Cardiac fibroblast (primary cell): ENCODE measurements at places on chromosomes 6 and 20.

DNA sequence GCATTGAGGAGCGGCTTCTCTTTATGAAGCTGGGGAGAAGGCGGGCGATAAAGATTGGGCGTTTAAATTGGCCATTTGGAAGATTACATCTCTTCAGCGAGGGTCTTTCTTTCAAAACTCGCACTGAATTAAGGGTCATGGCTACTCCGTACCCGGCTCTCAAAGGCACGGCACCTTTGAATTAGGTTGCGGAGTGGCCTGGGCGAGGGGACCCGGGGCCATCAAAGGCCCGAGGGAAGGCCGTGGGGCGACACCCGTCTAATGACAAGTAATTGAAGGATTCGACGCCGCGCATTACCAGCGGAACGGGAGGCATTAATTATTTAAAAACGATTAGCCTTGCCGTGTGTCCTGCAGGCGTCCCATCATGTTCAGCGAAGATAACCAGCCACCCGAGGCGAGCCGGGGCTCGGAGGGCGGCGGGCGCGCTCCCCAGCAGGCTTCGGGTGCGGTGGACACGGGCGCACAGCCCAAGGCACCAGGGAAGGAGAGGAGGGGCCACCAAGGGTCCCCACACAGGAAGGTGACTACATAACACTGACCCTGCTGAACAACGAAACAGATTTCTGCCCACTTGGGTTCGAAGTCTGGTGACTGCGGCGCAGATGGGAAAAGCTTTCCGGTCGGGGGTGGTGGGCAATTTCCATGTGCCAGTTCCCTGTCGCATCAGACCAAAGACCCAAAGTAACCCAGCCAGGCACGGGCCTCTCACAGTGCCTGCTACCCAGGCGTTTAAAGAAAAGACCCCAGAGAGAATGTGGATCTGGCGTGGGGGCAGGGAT is 7.4 kb downstream of the FOXA2 start:
- no peak for DNase-seq

GRCh38 chr6:88111991-88112390 is 54.2 kb downstream of the CNR1 start:
- DNase-seq = no peak

DNA sequence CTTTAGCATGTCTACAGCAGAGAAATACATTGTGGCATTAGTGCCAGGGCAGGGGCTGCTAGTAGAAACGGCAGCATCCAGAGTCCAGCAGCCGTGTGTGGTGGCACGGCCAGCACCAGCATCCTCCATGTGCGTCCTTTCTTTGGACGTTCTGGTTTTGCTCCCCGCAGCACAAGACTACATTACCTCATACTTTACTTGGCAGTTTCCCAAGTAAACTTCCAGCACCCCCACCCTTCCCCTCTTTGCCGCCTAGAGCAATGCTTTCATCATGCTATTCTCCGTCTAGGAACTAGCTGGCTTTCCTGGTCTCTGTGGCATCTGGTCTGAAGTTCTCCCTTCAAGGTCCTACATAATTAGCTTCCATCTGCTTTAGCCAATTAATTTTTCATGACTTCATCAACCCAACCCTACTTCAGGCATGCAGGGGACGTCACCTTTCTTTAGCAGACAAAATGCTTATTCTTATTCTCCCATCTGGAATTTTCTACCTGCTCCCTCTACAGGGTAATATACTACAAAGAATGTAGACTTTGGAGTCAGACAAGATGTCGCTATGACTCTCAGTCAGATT is 67.6 kb downstream of the BLOC1S5 start:
- DNase-seq = peak; percentile 89

DNA sequence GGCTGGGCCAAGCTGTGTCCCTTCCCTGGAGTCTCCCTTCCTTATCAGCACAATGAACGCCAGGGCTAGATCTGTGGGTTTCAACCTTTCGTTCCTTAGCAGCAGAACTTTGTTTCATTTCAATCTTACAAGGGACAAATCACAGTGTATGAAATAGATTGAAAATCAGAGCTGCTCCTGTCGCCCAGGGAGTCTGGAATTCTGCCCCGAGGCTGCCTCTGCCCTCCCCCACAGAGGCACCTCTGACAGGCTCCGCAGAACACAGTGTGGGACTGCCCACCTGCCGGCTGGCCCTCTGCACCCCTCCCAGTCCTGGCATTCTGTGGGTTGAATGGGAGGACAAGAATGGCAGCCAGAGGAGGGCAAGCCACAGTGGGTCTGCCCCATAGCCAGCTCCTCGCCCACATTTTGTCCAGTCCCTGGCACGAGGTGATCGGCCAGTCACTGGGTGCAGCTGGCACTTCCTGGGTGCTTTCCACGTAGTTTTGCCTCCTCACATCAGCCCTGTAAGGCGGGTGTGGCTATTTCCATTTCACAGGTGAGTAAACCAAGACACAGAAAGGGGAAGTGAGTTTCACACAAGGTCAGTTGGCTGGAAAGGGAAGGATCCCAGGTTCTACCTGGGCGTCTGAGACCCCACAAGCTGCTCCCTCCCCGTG is 26.1 kb downstream of the MANBAL start:
- no peak for DNase-seq

DNA sequence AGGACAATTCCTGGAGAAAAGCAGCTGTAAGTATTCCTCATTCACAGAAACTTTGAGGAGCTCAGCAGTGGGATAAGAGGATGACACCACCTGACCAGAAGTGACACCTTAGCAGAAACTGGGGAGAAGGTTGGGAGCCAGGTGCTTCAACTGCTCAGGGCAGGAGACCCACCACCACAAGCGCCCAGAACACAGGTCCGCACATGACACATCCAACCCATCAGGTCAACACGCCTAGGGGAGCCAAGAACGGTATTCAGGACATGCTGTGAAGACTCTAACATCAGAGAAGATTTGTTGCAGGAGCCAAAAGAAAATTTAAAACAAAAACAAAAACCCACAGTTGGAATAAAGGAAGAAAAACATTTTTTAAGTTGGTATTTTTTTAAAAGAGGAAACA is 50.5 kb downstream of the SLC23A2 start:
- DNase-seq = no peak

- no peak for DNase-seq
These were observed 189.6 kb downstream of the GJA10 start for GRCh38 chr6:90083891-90084290.

DNA sequence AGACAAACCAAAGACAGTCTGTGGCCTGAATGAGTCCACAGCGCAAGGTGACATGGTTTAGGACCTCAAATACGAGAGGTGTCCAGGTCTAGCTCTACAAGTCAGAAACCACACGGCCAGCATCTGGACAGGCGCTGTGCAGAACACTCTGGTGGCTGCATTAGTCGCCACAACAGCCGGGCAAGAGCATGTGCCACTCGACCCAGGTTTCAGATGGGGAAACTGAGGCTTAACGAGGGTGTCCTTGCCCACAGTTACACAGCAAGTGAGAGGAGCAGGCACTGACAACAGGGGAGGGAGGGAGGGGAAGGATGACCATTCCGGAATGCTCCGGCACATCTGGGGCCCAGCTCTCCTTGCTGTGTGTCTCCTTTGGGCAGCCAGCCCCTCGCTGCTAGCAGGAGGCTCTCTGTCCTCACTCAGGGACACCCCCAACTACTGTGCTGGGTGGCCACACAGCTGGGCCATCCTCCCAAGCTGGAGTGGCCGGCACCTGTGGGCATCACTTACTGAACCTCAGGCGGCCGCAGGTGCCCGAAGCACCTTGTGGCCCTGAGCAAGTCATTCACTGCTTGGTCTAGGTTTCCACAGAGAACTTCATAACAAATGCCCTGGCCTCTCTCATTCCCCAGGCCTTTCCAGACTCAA is 6.6 kb downstream of the DLL1 start:
- DNase-seq = no peak

- DNase-seq = peak; percentile 89
These were observed 36.7 kb downstream of the KIF6 start for GRCh38 chr6:39688494-39688893.

GRCh38 chr6:40352006-40352405 is 235.2 kb downstream of the LRFN2 start:
- no peak for DNase-seq

DNA sequence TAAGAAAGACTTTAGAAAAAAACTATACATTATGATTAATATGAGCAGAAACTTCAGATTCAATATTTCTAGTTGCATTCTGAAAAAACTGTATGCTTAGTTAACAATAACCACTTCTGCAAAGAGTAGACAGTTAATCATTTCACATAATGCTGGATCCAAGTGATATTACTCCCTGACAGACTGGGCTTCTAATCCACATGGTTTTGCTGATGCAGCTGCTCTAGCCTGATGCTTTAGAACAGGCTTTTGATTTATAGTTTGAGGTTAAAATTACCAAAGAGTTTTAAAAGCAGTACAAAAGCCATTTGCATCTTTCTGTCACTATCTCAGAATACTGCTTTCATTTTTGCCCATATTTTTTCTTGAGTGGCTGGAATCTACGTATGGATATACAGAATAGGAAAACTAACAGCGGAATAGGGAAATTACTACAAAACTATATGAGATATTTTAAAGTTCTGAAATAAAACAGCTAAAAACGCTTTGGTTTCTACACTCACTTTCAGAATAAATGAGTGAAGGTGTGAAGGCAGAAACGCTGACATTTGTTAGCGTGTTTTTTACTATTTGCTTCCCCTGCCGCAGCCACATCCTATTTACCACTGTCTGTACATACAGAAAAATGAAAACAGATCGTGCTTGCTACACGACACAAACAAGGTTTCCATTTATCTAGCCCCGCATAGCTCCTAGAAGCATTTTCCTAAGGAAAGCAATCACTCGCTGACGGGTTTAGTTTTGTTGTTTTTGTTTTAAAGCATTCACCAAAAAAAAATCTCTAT is 61.7 kb downstream of the METTL24 start:
- no peak for DNase-seq

DNA sequence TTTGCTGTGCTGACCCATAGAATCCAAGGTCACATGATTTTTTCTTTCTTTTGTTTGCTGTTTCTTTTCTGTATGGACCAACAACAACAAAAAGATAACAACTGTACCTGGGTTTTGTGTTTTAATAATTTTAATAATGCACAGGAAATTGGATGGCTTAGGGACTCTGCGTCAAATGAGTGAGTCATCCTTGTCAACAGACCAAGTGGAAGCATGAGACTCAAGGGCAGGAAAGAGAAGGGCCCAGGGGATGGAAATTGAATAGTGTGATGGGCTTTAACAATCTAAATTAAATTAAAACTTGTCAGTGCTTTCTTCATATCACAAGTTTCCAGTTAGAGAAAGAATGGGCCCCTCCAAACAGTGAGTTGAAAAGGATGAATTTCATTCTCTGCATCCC is 413.0 kb downstream of the PREX1 start:
- peak; percentile 6 for DNase-seq

DNA sequence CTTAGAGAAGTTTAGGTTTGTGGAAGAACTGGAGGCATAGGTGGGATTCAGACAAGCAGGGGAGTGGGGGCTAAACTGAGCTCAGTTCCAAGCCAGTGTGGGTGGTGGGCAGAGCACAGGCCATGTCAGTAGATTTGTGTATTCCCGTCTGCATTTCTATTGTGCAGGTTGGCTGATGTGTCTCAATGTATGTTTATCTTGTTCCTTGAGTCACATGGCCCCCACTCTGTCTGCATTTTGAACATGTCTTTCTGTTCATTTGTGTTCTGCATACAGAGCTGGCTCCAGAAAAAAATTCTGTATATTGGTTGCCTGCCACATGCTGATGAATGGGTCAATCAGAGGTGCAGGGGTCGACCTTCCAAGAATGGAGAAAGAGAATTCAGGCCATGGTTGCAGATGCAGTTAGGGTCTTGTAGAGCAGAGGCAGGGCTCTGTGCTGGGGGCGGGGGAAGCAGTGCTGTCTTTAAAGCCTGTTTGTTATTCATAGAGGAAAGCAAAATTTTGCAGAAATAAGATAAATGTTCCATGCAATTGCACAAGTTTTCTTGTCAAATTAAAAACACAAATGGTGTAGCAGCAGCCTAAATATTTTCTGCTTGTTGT is 166.7 kb downstream of the CDH26 start:
- DNase-seq = no peak

DNA sequence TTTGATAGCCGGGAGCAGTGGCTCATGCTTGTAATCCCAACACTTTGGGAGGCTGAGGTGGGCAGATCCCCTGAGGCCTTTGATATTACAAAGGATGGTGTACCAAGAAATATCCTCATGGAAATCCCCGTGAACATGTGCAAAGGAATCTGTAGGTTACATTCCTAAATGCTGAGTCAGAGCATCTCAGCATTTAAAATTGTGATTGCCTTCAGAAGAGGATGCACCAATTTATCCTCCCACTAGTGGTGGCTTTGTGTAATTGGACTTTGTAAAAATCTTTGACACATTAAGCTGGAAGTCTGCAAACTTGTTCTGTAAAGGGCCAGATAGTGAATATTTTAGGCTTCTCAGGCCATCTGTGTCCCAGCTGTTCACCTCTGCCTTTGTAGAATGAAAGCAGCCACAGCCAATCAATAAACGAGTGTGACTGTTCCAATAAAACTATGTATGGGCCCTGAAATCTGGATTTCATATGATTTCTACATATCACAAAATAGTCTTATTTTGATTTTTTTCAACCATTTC is 11.8 kb downstream of the TMEM14B start:
- peak; percentile 83 for DNase-seq

DNA sequence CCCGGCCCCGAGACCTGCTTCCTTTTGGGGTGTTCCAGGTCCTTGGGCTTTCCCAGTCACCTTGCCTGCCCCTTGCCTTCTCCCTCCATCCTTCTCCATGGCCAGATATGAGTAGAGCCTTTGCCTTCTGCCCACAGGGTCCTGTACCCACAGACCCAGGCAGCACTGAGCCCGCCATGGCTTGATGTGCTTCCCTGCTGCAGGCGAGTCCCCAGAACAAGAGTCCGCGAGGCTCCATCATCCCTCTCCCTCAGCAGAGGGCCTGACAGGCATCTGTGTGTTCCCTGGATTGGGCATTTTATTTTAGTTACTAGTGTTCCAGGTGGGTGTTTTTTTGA is 21.9 kb downstream of the PYGB start:
- no peak for DNase-seq

- DNase-seq = peak; percentile 24
These were observed 758 bp downstream of the GCLC start for GRCh38 chr6:53544217-53544469.

DNA sequence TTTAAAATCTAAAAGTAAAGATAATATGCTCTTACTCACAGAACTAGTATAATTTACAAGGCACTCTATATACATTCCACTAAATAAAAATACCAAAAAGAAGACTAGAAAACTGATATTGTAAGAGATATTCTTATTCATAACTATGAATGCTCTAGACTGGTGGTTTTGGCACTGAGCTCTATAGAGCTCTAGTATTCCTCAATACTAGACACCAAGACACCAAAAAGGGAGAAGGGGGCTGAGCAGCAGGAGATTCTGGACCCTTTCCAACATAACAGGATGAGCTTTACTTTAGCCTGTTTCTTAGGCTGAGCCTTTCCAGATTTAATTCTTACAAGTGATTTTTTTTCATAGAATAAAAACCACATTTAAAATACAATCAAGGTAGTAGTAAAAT is 173.6 kb downstream of the COL21A1 start:
- peak; percentile 62 for DNase-seq
